ENCODE measurements at places on chromosomes 13 and 19.

GRCh38 chr13:95106562-95106961 lies 194.7 kb downstream of the ABCC4 start:
- no peak for DNase-seq

GRCh38 chr19:924553-925086 lies 1.2 kb upstream of the ARID3A start:
- DNase-seq = no peak

DNA sequence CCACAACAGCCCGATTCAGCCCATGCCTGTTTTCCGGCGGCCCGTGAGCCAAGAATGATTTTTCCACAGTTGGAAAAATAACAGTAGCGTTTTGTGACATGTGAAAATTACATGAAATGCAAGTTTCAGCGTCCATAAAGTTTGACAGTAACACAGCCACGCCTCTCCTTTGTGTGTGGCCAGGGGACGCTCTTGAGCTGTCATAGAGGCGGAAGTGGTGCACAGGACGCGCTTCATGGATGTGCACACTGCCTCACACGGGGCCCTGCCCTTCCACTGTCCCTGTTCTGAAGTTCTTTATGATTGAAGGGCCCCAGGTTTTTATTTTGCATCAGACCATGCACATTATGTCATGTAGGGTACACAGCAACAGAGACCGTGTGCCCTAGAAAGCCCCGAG lies 12.4 kb upstream of the ELAVL1 start:
- no peak for DNase-seq

DNA sequence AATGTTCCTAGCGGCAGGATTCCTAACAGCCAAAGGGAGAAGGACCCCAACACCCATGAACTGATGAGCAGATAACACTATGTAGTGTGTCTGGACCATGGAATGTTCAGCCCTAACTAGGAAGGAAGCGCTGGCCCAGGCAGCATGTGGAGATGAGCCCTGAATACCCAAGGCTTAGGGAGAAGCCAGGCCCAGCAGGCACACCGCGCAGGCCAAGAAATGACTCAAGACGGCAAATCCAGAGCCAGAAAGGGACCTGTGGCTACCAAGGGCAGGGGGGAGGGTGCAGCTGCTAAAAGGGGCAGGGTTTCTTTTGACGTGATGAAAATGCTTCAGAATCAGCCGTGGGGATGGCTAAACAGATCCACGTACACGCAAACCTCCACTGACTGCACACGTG lies 20.7 kb upstream of the TINCR start:
- DNase-seq = no peak

DNA sequence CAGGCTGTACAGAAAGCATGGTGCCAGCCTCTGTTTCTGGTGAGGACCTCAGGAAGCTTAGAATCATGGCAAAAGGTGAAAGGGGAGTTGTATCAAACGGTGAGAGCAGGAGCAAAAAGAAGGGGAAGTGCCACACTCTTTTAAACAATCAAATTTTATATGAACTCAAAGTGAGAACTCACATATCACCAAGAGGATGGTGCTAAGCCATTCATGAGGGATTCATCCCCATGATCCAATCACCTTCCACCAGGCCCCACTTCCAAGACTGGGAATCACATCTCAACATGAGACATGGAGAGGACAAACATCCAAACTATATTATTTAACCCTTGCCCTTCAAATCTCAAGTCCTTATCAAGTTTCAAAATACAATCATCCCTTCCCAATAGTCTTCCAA lies 836.7 kb downstream of the SLITRK5 start:
- no peak for DNase-seq

DNA sequence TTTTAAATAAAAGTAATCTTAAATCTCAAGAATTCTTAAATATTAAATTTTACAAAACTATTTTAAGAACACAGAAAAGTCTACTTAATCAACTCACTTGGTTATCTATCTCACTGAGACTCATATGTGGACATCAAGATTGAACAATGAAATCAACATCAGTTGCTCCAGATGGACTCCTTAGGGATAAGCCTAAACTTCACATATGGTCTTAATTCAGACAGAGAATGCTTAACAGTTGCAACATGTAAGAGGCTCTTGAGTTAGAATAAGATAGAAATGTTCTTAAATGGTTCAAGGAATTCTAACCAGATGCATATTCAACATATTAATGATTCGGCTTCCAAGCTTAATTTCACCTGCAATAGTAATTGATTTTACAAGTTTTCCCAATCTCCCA lies 1730.9 kb downstream of the PCDH9 start:
- no peak for DNase-seq

GRCh38 chr13:101726681-101727080 lies 274.2 kb downstream of the ITGBL1 start:
- DNase-seq = no peak

- no peak for DNase-seq
Measured at GRCh38 chr19:2552859-2553258, 76.9 kb downstream of the GADD45B start.

GRCh38 chr13:26459276-26460131 lies 98.0 kb upstream of the WASF3 start:
- no peak for DNase-seq

- no peak for DNase-seq
Measured at GRCh38 chr19:42926781-42927180, 9.1 kb upstream of the PSG6 start.

GRCh38 chr13:49374585-49375290 lies 69.1 kb downstream of the CAB39L start:
- peak; percentile 71 for DNase-seq

DNA sequence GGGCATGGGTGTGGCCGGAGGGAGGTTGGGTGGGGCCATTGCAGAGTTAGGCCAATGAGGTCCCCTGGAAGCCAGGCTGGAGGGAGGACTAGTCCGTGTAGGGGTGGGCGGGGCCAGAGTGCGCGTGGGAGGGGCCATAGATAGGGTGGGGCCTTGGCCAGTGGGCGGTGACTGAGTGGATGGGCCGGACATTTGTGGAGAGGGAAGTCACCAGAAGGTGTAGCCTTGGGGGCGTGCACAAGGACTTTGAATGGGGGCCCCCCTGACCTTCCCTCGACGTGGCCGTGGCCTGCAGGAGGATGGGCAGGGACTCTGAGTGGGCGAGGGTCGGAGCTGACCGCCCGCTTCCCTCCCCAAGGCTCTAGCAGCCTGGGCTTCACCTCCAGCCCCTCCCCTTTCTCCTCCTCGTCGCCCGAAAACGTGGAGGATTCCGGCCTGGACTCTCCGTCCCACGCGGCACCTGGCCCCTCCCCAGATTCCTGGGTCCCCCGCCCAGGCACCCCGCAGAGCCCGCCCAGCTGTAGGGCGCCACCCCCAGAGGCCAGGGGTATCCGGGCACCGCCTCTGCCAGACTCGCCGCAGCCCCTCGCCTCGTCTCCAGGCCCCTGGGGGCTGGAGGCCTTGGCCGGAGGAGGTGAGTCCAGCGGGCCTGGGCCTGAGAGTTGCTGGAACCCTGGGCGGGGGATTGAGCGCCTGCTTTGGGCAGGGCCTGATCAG lies 16.5 kb upstream of the B3GNT3 start:
- DNase-seq = no peak

DNA sequence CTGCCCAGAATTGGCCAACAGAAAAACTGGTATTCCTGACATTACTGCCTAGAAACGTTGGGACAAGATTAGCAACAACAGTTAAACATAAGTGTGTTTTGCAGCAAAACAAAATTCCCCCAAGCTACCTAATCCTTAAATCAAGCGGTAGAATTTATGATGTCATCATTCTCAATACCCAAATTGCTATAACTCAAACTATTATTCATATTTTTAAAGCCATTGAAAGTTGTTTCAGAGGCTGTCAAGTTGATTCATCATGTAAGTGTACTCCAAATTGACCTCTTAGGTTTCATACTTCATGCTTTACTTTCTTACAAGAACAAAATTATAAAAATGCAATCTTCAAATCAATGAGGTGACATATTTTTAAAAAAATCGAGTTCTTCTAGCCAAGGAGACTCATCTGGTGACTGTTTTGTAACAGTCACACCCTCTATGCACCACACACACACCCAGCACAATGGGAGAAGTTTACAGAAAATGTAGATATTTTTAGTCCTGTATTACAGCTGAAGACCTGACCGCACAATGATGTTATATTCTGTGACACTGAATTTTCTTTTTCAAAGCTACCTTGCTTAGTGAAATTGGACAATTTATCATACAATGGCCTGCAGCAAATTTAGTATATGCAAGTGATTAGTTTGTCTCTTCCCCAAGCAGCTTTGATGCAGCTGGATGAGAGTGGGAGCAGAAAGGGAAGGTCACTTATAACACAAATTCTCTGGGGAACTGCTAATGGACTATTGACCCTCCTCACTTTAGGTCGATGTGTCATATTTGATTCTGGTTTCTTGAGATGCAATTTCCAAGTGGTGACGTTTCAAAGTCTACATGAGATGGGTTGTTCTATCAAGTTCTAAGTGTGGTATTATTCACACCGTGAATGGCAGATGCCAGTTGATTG lies 345.3 kb upstream of the OBI1 start:
- no peak for DNase-seq

GRCh38 chr13:98796191-98796590 lies 43.7 kb upstream of the SLC15A1 start:
- no peak for DNase-seq

- DNase-seq = no peak
Measured at GRCh38 chr13:101590479-101590878, 138.0 kb downstream of the ITGBL1 start.

DNA sequence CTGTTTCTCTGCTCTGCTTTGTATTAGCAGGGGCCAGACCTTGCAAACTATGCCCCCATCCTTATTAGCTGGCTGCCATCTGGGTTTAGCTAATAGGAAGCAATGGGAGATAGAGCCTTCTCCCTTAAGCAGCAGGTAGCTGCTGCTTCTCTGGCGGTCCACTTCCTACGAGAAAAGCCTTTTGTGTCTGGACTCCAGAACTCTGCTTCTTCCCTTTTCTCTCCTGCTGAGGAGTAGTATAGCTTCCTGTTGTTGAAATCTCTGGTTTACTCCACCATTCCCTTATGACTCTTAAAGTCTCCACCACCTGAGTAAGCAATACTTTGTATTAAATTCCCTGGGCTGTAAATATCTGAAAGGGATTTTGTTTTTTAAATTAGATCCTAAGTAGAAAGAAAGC lies 147.1 kb downstream of the DNAJC15 start:
- DNase-seq = no peak

DNA sequence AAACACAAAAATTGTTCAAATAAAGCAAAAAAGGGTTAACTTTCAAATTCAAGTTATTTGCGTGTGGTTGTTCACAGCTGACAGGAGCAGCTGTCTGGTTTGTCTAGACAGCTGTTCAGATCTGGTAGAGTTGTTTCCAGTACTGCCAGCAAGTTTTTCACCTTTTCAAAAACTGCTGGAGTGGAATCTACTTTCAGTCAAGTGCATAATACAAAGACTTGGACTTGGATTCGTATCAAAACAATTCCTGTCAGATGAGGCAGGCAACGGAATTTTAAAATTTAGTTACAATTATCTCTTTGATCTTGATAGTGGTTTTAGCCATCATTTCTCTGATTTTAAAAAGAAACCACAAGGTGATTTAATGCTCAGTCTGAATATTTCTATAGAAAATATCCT lies 51.7 kb upstream of the EEF1AKMT1 start:
- no peak for DNase-seq

GRCh38 chr13:68784275-68784674 lies 1323.4 kb upstream of the ATXN8OS start:
- no peak for DNase-seq

DNA sequence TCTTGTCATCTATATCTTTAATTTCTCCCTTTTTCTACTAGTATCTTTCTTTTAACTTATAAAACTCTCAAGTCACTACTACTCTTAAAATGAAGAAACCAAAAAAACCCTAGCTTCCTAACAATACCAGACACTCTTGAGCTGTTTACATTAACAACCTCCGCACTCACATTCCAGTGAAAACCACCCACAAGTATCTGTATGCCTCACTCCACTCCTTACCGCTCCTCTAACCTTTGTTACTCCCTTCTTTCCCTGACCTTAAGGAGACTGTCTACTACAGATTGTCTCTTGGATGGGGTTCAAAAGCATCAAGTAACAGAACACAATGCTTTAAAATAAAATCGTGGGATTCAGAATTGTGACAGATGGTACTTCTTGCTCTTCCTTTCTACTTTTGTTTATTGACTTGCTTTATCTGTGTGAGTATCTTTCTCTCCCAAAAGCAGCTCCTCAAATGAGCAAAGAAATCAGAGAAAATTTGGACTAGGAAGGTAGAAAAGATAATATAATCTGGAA lies 110.0 kb upstream of the FBXL3 start:
- no peak for DNase-seq

DNA sequence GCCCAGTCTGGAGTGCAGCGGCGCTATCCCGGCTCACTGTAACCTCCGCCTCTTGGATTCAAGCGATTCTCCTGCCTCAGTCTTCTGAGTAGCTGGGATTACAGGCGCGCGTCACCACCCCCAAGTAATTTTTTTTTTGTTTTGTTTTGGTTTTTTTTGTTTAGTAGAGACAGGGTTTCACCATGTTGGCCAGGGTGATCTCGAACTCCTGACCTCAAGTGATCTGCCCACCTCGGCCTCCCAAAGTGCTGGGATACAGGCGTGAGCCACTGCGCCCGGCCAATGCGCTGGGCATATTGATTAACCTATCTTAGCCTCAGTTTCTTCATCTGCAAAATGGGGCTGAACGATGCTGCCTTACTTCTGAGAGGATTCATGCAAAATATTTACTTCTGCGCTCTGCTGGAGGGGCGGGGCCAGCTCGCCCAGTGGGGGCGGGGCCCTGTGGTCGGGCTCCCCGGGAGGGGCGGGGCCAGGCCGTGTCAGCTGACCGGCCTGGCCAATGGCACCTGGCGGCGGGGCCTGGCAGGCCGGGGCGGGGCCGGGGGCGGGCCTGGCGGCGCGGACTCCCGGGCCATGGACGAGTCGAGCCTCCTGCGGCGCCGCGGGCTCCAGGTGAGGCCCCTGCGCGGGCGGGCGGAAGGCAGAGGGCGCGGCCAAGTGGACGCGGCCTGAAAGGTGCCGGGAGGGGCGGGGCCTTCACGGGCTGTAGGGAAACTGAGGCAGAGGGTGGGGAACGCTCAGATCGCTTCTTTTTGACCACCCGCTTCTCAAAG lies at the start of gene MAST3:
MAST3 (plus strand) TSS at position 562 of the 776 bp plus-strand sequence; CDS start at position 577, 15 bp downstream.
- peak; percentile 29 for DNase-seq

DNA sequence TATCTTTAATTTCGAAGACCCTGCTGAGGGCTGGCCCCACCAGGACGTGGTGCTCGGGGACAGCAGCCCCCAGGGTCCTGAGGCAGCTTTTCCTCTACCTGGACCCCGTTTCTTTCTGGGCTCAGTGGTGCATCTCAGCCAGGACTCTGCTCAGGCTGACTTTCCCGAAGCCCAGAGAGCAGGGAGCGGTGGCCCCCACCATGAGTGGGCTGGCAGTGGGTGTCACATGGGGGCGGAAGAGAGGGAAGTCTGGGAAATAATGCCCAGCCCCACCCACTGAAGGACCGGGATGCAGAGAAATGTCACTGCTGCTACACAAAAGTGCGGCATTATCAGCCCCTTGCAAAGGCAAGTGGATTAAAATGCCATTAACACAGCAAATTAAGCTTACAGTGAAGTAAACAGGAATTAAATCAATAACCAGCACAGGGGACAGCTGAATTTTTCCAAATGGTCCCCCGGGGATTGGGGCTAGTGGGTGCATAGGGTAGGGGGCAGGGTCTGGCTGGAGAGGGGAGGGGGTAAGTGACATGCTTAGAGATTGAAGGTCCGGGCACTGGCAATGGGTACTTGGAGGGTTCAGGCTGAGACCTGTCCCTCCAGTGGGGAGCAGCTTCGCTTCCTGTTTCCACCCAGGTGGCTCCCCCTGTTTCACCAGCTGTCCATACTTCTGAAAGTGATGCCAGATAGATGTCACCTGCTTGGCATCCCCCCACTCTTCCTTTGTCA lies 177.3 kb downstream of the URI1 start:
- no peak for DNase-seq

- peak; percentile 7 for DNase-seq
Measured at GRCh38 chr19:29260477-29261317, 47.7 kb upstream of the UQCRFS1 start.

- no peak for DNase-seq
Measured at GRCh38 chr19:34254698-34255432, 511 bp downstream of the GARRE1 start.
